ENCODE measurements at places on chromosomes 12 and 14.

DNA sequence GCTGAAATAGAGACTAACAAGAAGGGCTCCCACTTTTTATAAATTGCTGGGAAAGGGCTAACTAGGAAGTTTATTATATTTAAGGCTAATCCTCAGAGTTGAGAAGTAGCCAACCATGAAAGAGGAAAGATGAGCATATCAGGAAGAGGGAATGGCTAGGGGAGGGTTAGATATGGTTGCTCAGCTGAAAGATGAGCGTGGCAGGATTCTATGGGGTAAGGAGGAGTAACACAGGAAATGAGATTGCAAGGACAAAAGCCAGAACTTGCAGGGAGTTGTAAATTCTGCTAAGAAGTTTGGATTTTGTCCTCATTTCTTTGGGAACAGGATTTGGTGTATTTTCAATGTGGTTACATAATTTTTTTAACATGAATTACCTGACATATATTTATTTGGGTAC is 127.4 kb upstream of the ATP2B1 start:
- DNase-seq, result no peak

DNA sequence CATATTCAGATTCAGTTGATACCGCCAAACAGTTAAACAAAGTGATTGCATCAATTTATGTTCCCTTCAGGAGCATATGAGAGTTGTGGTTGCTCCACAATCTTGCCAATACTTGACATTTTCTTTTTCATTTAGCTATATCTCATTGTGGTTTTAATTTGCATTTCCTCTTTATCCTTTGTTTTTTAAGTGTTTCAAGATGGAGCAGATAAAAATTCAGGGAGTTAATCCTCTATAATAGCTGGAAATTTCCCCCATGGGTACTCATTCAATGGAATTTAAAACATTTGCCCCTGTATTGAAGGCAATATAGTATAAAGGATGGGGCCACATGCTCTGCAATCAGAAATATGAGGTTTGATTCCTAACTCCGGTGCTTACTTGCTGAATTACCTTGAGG is 1.1 kb upstream of the EXD2 start:
- DNase-seq, result no peak

- DNase-seq, result no peak
These were observed 68.2 kb upstream of the MDM1 start for GRCh38 chr12:68400226-68400829.

DNA sequence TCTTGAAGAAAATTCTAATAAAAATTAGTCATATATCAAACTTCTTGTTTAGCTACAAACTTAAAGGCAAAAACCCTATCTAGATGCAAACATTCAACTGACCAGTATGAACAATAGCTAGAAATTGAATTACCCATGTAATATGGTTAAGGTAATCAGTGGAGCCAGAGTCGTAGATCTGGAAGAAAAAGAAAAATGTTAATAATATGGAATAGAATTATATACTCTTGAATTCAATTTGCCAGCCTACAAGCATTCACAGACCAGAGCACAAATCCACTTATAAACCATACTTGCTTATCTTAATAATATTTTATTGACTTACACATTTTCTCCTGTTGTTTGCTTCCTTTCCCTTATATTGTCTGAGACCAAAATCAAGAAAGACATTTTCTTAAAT is 7.7 kb upstream of the HEATR5A start:
- DNase-seq, result no peak

DNA sequence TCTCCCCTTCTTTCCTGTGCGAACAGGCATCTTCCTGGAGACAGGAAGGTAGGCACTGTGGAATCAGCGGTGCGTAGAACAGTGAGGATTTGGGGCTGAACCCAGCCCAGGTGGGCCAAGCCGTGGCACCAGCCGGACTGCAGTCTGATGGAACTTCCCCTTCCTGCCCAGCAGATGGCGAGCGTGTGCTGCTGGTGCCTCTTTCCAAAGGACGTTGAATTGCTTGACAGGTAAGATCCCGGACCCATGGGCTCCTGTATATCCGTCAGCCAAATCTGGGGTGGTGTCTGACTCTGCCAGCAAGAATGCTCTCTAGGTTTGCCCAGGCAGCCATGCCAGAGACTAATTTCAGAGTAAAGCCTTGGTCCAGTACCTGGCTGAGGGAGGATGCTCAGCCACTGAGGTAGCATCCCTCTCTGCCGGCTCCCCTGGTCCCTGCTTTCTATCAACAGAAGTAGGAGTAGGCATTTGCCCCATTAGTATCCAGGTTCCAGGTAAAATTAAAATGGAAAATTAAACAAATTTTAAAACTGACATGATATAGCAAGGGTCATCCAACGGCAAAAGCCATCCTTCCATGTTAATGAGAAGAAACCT is 21.1 kb upstream of the KCNA5 start:
- DNase-seq, result peak; percentile 19

GRCh38 chr14:85483652-85484051 is 46.3 kb upstream of the FLRT2 start:
- DNase-seq, result no peak
